ENCODE measurements at places on chromosomes 4 and X.

DNA sequence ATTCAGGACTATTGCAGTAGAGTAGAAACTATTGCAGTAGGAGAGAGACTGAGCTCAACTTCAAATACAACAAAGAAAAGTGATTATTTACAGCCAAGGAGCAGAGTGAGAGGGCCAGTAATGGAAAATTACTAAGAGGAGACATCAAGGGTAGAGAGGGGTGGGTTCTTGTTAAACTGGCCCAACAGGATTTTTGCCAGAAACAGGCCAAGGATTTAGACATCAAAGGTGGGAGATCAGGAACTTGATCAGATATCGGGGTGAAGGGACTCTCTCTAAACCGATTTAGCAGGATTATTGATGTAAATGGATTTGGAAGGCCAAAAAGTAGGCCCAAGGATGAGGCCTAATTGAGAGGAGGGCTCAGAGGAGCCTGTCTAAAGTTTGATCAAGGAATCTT, 64.8 kb downstream of the IRS4 start:
- DNase-seq = no peak

GRCh38 chrX:53022381-53022780, 26.2 kb upstream of the GPR173 start:
- DNase-seq = no peak

DNA sequence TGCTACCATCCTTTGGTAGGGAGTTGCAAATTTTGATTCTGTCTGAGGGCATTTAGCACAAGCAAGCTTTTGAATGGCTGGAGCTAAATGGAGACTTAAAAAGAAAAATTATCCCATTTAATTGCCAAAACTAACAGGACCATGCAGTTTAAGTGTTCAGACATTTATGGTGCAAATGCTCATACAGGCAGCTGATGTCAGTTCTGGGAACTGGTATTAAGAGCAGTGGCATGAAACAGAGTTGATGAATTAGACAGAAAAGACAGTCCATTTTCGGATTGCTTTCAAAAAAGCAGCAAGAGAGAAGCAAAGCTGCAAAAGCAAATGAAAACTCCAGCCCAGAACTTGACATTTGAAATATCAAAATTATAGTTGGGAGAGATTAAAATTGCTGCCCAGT, 1.3 kb downstream of the SCRG1 start:
- DNase-seq = no peak

- no peak for DNase-seq
Observed at GRCh38 chrX:65587616-65588526, 53.3 kb upstream of the LAS1L start.
